T-helper 17 cell (primary cell): ENCODE measurements at places on chromosomes 2 and 18. TPM values are rescaled to one million over a fixed set of nuclear protein-coding genes. Genes with fewer than 3 reads are reported as not detected.

Gene PRSS56
- total RNA-seq = not detected

Gene PLEKHM3
- total RNA-seq = 14.3 TPM

Gene UBR3
- total RNA-seq = 33.6 TPM

Gene SIGLEC15
- total RNA-seq = not detected

Gene CENPA
- 0.52 TPM for total RNA-seq
